CD14-positive monocyte (primary cell): ENCODE measurements at places on chromosomes 16 and 17. TPM values are rescaled to one million over a fixed set of nuclear protein-coding genes. Genes with fewer than 3 reads are reported as not detected.

GRCh38 chr16:27718201-27719105 lies 168.5 kb downstream of the KATNIP start:
- DNase-seq: no peak

DNA sequence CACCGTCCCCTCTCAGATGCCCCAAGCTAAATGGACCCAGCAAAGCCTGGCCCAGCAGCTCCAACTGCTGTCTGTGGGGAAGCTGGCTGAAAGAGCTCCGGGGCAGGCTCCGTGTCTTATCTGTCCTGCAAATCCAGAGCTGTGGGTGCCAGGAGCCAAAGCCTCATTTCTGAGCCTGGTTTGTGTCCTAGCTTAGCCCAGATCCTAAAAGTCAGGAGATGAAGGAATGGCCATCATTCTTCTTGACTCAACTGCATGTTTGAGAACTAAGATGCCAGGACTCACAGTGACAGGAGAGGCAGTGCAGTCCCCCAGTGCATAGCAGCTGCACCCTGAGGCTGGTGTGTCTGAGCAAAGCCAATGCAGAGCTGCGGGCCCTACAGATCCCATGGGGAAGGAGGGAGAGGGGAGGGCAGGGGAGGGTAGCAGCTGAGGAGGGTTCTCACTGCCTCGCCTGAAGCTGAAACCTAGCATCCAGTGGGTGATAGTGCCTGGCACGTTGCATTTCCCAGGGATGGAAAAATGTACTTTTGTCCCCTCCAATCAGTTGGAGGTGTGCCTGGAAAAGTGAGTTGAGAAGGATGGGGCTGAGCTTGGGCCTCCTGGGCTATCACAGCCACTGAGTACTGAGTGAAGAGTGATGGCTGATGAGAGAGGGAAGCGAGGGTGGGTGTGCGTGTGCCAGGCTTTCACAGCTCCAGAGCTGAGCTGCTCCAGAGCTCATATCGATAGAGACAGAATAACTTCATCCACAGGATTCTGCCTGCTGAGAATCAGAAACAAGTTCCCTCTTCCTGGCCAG lies 24.5 kb upstream of the CD300E start:
- DNase-seq: no peak

GINS2 gene
- not detected for polyA plus RNA-seq

DNA sequence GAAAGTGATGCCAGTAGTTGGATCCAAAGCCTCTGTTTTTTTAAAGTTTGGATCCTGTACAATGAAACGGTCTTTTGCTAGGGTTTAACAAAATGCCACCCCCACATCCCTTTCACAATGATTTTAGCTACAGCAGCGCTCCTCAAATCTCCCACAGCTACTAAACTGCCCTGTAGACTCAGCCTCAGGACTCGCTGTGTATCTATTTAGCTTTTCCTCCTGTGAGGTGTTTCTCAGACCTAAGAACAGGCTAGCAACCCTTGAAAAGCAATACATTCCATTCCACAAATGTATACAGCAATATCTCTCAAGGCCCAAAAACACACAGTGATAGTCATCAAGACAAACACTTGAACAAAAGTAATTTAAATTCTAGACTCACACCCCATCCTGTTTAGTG lies 206.4 kb downstream of the ZFHX3 start:
- no peak for DNase-seq

RCVRN gene
- not detected for polyA plus RNA-seq

DNA sequence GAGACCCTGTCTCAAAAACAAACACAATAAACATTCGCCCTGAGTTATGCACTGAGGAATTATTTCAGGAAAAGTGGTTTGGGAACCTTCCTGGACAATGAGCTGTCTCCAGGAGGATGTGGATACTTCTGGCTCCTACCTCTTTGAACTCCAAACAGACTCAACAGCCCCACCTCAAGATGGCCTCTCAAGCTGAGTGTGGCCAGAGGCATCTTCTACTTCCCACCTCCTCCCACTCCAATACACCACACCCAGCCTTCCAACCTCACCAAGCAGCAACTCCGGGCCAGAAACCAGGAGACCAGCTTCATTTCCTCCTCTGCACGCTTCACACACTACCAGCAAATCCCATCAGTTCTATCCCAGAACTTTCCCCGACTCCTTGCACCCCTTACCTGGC lies 11.6 kb downstream of the HBQ1 start:
- DNase-seq: no peak

- DNase-seq: peak; percentile 33
Measured at GRCh38 chr17:40290629-40291280, 3.1 kb downstream of the CDC6 start.

DNA sequence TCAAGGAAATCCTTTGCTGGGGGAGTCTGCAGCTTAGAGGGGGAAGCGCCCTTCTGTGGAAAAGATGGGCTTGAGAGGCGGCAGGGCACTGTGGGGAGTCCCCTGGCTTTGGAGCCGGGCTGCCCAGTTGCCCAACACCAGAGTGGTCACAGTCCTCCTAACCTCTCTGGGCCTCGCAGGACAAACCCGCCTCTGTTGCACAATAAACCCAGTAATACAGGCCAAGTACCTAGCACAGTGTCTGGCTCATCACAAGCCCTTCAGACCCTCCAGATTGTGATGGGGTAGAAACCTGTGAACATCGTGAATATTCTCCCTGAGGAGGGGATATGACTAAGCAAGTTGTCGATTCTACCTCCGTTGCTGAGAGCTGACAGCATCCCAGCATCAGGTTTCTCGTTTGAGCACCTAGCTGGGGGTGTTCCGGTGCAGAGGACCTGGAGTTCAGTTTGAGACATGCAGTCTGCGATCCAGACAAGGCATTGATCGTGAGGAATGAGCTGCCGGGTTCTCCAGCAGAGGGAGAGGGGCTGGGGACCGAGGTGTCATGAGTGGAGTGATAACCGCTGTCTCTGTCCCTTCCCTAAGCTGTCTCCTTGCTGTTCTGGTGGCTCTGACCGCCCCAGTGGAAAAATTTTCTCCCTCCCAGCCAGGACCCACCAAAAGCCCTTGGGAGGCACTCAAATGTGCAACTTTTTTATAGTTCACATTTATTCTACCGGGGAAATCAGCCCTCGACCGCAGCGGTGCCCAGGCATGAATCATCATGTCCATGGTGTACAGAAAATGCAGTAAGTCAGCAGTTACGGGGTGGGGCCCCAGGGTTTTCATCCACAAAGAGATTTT lies 161.9 kb downstream of the WSCD1 start:
- DNase-seq: no peak

CES5A gene
- polyA plus RNA-seq: not detected in 2 replicates

DNA sequence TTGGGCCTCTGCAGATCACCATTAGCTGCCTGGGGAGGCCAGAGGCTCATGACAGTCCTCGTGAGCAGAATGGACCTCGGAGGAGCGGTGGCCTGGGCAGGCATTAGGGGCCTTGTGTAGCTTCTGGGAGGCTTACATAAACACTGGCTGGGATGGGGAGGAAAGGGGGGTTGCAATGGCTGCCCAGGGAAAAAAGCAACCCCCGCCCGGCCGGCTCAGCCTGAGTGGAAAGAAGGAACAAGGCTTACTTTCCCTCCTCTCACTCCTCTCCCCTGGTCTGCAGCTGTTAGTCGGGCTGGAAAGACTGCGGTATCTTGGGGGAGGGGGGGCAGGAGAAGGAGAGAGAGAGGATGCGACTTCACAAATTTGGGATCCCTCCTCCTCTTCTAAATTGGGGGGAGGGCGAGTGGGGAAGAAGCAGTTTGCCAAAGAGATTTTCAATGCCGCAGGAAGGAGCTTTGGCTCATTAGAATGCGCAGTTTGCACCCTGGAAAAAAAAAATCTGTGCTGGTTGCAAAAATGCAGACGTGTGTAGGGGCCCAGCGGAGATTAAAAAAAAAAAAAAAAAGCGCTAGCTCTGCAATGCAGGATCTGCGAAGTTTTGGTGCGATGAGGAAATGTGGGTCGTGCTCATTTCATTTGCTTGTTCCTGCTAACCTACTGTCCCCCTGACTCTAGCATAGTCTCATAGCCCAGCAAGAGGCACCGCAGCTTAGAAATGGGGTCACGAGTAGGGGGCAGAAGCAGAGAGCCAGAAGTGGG lies 6.6 kb upstream of the NR1D1 start:
- DNase-seq: no peak

GRCh38 chr17:34012709-34013375 lies 242.2 kb upstream of the CCL2 start:
- no peak for DNase-seq

DNA sequence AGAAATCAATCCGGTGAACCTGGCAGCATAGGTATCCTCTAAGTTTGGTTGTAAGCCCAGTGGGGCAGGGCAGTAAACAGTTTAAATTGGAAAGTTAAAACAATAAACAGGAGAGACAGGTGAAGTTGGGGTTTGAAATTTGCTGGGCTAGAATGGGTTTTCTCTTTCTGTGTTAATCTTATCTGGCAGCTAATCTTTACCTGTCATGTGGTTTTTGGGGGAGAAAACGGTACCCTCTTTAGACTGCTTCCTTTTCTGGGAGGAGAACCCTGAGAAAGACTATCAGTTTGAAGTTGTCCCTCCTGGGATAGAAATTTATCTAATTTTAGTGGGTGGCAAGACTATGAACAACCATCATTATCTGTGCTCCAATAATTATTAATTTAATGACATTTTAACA lies 24.0 kb downstream of the CDH13 start:
- DNase-seq: no peak

DCAF7 gene
- polyA plus RNA-seq: 58.1 TPM

- DNase-seq: no peak
Measured at GRCh38 chr16:25189305-25189704, 27.4 kb upstream of the AQP8 start.

GRCh38 chr17:50428831-50429424 lies 2.9 kb downstream of the ACSF2 start:
- DNase-seq: no peak

MMP28 gene
- polyA plus RNA-seq: not detected

DNA sequence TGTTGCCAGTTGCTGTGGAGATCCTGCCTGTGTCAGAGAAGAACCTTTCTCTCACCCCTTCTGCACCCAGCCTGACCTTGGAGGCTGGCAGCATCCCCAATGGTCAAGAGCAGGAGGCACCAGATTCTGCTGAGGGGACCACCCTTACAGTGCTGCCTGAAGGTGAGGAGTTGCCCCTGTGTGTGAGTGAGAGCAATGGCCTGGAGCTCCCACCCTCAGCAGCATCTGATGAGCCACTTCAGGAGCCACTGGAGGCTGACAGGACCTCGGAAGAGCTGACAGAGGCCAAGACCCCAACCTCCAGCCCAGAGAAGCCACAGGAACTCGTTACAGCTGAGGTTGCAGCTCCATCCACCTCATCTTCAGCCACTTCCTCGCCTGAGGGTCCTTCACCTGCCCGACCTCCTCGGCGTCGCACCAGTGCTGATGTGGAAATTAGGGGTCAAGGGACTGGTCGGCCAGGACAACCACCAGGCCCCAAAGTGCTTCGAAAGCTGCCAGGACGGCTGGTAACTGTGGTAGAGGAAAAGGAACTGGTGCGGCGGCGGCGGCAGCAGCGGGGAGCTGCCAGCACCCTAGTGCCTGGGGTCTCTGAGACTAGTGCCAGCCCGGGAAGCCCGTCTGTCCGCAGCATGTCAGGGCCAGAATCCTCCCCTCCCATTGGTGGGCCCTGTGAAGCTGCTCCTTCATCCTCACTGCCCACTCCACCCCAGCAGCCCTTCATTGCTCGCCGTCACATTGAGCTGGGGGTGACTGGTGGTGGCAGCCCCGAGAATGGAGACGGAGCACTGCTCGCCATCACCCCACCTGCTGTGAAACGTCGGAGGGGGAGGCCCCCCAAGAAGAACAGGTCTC lies 10.2 kb upstream of the PHKG2 start:
- no peak for DNase-seq
